ENCODE measurements at places on chromosomes 7 and 10.

DNA sequence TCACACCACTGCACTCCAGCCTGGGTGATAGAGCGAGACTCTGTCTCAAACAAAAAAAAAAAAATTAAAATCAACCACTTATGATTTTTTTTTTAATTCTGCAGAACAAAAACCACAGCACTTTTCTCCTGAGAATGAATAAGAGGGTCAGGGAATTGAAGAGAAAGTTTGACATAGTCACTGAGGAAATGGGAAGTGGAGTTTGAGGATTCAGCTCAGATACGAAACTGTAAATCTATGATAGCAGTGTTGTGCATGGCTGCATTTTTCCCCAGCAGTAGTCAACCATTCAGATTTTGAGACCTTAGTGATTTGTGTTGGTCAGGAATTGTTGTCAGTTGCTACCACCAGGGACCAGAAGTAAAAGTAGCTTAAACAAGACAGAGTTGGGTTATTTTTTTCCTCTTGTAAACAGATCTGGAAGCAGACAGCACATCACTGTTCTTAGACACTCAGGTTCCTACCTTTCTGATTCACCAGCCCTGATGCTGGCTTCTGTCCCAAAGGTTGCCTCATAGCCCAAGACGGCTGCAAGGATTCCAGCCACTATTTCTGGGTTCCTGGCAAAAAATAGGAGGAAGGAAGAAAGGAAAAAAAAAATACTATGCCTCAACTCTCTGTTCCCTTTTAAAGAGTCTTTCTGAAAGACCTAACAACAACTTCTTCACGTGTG is 20.1 kb downstream of the PILRA start:
- no peak for DNase-seq

DNA sequence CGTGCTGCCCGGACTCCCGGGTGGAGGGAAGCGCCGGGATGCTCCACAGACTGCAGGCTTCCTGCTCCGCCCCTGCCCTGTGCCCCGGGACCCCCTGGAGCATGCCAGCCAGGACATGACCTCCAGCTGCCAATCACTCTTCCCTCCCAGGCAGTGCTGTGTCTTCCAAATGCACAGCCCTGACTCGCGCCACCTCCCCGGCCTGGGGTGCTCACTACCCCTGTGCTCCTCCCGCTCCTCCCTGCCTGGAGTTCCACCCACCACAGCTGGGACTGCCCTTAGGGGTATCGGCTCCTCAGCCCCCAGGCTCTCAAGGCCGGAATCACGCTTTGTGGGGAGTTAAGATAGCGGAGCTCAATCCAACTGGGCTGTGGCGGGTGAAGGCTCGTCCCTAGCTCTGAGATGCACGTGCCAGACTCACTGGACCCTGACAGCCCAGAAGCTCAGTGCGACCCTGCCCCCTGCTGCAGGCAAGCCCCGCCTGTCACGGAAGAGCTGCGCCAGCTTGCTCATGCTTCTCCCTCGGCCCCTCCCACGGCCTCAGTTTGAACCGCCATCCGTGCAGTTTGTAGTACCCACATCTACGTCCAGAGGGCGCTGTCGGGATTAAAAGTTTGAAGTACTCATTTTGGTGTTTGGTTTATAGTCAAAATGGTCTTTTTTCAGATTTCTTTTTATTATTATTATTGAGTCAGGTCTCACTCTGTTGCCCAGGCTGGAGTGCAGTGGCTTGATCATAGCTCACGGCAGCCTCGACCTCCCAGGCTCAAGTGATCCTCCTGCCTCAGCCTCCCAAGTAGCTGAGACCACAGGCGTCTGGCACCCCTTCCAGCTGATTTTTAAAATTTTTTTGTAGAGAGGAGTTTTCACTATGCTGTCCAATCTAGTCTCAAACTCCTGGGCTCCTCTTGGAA is 142.5 kb upstream of the TCERG1L start:
- no peak for DNase-seq

DNA sequence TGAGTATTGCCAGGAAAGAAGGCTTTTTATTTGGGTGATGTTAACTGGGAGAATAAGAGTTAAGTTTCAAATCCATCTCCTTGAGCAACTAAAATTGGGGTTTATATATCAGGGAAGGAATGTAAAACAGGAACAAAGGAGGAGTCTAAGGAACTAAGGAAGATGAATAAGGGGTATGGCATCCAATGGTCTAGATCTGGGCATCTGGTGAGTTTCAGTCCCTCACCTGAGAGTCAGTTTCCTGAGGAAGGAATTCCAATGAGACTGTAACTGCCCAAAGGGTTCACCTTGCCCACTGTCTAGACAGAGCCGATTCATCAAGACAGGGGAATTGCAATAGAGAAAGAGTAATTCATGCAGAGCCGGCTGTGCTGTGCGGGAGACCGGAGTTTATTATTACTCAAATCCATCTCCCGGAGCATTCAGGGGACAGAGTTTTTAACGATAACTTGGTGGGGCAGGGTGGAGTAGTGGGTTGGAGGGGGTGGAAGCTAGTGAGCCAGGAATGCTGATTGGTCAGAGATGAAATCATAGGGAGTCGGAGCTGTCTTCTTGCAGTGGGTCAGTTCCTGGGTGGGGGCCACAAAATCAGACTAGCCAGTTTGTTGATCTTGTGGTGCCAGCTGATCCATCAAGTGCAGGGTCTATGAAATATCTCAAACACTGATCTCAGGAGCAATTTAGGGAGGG is 188.3 kb upstream of the STK17A start:
- DNase-seq = no peak

DNA sequence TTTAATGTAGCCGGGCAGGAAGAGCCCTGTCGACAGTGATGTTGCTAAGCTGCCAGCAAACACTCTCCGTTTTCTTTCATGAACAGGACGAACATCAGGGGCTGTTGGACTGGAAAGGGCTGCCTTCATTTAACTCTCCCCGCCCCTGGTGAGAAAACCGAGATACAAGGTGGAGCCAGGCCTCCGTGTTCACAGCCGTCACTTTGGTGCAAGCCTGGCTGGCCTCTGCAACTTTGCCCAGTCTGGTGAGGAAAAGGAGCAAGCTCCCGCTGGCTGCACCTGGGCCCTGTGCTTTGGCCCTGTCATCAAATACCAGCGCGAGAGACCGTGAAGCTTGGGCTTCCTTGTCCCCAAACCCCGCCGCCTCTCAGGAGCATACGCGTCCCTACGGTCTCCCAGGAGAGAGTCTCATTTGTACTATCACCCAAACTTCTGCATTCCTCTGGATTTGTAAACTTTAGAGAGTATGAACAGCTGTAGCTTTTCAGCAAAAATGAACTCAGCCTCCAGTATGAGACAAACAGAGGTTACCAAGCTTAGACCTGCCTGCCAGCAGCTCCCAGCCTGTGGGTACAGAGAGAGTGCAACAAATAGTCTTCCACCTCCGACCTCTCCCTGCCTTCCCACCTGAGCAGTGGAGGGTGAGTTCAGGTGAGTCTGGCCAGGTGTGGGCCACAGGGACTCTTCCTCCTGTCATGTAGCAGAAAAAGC is 445.3 kb upstream of the MGMT start:
- no peak for DNase-seq

GRCh38 chr7:99126921-99127553 is 16.9 kb downstream of the SMURF1 start:
- no peak for DNase-seq

GRCh38 chr10:31912289-31912688 is 16.3 kb downstream of the ARHGAP12 start:
- peak; percentile 42 for DNase-seq

GRCh38 chr10:111968647-111969046 is 214.9 kb downstream of the GPAM start:
- no peak for DNase-seq

DNA sequence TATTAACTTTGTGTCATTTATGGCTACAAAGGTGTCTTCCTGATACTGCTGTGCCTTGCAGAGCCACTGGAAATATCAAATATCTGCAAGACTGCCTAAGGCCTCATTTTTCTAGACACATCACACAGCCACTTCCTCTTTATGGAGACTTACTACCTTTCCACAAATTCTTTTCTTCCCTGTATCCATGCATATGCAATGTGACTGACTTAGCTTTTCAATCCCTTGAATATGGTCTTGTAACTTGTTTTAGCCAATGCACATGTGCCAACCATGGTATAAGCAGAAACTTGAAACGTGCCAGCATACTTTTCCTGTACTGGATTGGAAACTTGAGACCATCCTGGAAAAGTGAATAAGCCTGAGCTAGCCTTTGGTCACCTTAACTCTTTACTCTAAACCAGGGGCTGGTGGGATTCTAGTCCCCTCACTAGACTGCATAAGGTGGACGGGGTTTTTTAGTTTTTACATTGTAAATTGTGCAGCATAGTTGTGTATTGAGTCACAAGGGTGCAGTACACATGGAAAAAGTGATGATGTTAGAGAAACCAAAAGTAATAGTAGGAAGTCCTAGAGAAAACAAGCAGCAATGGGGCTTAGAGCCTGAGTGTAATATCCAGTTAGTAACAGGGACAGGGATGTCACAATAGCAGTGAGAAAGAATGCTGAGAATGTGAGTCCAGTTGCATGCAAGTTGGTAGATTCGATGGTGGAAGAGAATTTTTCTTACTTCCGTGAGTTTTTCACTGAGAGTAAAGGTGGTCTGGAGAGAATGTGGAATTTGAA is 879.5 kb downstream of the SORCS1 start:
- DNase-seq = no peak

- DNase-seq = no peak
These were observed 111.6 kb downstream of the SGMS1 start for GRCh38 chr10:50512214-50512595.

- no peak for DNase-seq
These were observed 274.6 kb downstream of the ARL4A start for GRCh38 chr7:12961910-12962480.

DNA sequence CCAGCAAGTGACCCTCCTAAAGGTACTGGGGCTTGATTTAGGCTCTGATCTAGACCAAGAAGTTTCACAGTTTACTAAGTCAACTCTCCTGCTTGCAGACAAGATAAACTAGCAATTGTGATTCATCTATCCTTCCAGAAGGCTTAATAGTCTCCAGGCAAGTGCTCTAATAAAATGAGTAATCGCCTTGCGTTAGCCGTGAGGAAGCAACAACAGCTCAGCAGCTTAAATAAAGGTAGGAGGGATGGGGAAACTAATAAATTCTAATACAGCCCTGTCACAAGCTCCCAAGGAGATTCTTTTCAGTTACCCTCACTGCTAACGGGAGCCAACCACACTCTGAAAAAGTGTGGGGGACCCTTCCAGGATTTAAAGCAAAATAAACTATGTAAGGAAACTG is 48.4 kb downstream of the FRMD4A start:
- DNase-seq = peak; percentile 52

- no peak for DNase-seq
These were observed 105.3 kb upstream of the FAM20C start for GRCh38 chr7:87047-87446.

GRCh38 chr7:139776486-139777132 is 1.2 kb downstream of the HIPK2 start:
- peak; percentile 55 for DNase-seq

DNA sequence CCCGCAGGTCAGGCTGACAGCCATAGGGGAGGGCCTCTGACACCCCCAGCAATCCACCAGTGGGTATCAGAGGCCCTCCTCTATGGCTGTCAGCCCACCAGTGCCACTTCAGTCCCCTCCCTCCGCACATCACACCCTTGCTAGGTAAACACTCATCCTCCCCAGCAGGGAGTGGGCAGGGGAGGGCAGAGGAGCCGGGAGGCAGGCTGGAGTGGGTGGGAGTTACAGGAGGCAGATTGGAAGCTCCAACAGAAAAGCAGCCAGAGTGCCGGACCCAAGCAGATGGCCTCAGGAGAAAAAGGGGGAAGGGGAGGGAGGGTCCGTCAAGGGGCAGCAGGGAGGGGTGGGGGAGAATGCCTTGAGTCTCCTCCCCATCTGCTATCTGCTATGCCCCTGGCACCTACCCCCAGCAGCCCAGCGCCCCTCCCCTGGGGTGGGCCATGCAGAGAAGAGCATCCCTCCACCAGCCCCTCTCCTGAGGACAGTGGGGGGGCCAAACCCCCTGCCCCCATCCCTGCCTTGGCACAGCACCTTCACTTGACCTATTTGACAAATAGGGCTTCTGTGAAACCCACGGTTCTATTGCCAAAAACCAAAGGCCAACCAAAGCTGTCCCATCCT is 2.4 kb downstream of the RASGEF1A start:
- no peak for DNase-seq

- DNase-seq = no peak
These were observed 155.8 kb upstream of the AOAH start for GRCh38 chr7:36880108-36880507.

DNA sequence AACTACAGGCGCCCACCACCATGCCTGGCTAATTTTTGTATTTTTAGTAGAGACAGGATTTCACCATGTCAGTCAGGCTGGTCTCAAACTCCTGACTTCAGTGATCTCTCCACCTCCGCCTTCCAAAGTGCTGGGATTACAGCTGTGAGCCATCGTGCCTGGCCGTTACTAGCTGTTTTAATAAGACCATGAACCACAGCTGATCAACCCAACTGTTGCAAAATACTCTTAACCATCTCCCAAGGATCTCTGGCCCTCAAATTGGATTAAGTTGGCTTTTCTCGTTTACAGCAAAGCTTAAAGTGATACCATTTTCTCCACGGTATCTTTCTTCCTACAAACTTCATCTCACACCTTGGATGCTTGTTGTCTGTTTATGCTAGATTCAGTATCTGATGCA is 18.3 kb downstream of the ZFAND2A start:
- DNase-seq = no peak

DNA sequence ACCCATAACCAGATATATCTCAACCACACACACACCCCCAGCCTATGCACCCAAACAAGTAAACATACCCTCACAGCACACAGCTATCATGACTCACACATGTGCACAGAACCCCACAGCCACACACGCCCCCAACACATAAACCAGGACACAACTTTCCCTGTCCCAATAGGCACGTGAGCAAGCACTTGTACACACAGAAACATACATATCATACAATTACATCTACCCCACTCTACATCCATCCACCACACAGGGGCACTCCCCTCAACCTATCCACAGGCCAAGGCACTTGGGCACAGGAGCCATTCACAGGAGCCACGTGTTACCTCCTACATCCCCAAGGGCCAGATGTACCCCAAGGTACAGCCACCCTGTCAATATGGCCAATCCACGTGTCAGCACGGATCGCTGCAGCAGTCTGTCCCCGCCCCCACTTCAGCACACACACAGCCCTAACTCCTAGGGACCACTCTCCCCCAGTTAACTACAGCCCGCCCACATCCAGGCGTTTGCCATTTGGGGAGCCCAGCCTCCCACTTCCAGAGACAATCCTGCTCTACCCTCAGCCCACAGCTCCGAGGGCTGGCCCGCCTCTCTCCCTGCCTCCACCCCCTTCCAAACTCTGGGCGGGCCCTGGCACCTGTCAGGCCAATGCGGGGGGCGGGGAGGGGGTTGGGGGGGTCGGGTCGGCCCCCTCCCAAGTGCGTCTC is 163.5 kb downstream of the SH3PXD2A start:
- DNase-seq = no peak

DNA sequence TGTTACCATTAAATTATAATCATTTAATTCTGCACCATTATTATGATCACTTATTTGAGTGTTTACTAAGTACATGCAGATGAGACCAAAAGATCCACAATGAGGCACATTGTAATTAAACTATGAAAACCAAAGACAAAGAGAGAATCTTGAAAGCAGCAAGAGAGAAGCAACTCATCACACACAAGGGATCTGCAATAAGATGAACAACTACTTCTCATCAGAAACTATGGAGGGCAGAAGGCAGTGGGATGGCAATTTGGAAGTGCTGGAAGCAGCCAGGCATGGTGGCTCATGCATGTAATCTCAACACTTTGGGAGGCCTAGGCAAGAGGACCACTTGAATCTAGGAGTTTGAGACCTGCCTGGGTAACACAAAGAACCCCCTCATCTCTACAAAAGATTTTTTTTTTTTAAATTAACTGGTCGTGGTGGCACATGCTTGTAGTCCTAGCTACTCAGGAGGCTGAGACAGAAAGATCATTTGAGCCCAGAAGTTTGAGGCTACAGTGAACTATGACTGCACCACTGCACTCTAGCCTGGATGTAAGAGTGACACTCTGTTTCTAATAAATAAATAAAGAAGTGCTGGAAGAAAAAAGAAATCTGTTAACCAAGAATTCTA is 47.7 kb downstream of the CDK6 start:
- no peak for DNase-seq

All from HFFc6 (cell line).